Endothelial cell of umbilical vein (primary cell): ENCODE measurements at places on chromosomes 4 and X. TPM values are rescaled to one million over a fixed set of nuclear protein-coding genes. Genes with fewer than 3 reads are reported as not detected.

Gene EBP
- 102 and 114 TPM in 2 replicates for total RNA-seq

Gene GK
- total RNA-seq: 7.6 and 7.7 TPM in 2 replicates

Gene CT45A1
- total RNA-seq: not detected in 2 replicates

Gene SCFD2
- 17.6 and 22.8 TPM in 2 replicates for total RNA-seq

Gene CSAG2
- total RNA-seq: not detected in 2 replicates

Gene DUSP21
- total RNA-seq: not detected in 2 replicates

Gene CYLC1
- not detected in 2 replicates for total RNA-seq

Gene MAGEA12
- total RNA-seq: not detected in 2 replicates

Gene JCHAIN
- not detected in 2 replicates for total RNA-seq
